ENCODE measurements at places on chromosomes 5 and 9. TPM values are rescaled to one million over a fixed set of nuclear protein-coding genes. Genes with fewer than 3 reads are reported as not detected.

The DMRT3 gene
- total RNA-seq = not detected

The CCDC192 gene
- 0.26 TPM for total RNA-seq

The ANGPTL2 gene
- 5.7 TPM for total RNA-seq

The C6 gene
- not detected for total RNA-seq

The POU4F3 gene
- 0.15 TPM for total RNA-seq

The PCDHGA12 gene
- total RNA-seq = 3.8 TPM

The FAM219A gene
- total RNA-seq = 55.3 TPM

Data from endothelial cell (in vitro differentiated cells).